ENCODE measurements at places on chromosomes 1 and 21.

- DNase-seq, result no peak
Measured at GRCh38 chr1:22256213-22256512, 113.3 kb upstream of the WNT4 start.

GRCh38 chr1:106603616-106604015 is 452.9 kb upstream of the PRMT6 start:
- DNase-seq, result no peak

- no peak for DNase-seq
Measured at GRCh38 chr1:100443811-100444571, 91.7 kb downstream of the CDC14A start.

GRCh38 chr1:46423574-46424240 is 29.6 kb downstream of the FAAH start:
- DNase-seq, result no peak

DNA sequence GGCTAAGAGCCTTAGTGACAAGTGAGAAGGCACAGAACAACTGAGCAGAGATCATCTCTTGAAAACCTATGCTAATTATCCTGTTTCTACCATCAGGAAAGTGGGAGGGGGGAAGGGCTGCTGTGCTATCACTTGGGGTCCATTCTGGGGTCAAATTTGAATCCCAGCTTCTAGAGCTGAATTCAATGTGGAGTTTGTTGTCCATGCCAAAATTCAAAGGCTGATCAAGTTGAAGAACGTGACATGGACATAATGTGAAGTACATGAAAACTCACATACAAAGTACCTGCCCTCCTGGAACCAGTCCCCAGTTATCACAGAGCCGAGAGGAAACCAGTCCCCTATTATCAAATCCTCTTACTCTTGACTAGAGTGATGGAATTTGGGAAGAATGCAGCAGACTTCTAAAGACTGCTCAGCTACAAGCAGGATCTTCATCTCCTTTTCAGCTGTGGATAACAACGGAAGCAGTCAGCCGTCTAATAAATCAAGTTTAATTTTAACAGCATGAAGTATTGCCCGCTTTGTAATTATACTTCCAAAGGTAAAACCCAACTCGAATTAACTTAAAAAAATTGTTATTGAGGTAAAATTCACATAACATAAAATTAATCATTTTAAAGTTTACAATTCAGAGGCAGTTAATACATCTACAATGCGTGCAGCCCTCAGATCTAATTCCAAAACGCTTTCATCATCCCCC is 78.3 kb downstream of the SLC45A1 start:
- no peak for DNase-seq

DNA sequence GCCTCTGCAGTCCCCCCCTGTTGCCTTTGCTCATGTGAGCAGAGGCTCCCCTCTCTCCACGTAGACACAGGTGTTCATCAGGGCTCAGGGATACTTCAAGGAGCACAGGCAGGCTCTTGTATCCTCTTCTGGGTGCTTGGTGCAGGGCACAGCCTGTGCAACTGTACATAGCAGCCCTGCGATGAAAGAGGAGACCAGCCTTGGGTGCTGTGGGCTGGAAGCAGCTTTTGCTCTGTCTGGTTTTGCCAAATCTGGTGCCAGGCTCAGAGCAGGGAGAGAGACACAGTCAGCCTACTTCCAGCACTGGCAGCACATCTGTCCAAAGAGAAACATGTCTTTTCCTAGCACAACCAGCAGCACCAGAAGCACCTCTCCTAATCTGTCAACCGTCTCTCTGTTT is 132.1 kb downstream of the ETS2 start:
- no peak for DNase-seq

- DNase-seq, result peak; percentile 60
Measured at GRCh38 chr1:66445492-66446181, 88.3 kb upstream of the SGIP1 start.

DNA sequence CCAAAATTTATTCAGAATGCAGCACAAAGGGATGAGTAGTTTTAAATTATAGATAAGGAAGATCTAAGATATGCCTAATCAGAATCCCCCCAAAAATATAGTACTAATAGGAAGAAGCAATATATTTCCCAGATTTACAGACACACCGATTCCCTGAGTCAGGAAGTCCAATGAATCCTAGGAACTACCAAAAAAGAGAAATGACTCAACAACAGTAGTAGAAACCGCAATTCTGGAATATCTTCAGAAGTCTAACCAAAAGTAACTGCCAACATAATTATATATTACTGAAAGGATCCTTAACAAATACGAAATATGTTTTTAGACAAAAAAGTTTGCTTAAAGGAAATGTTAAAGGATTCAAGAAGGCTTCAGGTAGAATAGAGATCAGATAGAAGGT is 10.3 kb downstream of the AHCTF1 start:
- DNase-seq, result no peak

DNA sequence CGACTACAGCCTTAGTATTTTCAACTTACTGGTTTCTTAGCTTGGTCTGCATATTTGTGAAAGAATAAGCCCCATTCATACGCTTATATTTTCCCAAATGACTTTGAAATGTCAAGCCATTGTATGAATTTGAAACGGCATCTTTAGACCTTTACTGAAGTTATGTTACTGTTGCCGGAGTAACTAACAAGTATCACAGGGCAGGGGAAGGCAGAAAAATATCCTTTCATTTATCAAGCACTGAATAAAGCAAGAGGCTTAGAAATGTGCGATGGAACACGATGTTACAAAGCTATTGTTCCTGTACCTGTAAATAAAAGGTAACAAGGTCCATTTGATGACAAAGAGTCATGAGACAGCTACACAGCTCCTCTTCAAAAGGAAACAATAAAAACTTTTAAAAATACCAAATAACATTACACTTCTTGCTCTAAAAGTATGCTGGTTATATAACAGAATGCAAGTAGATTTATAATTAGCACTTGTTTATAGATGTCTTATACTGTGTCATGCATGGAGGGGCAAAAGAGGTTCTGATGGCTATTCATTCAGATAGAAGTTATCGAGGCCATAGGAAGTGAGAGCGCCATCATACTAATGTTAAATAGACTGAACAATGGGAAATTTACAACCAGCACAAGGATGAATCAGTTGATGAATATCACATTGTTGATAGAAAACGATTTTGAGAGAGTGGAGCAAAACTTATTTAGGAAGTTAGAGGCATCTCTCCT is 322.6 kb downstream of the RGS7 start:
- no peak for DNase-seq

- DNase-seq, result no peak
Measured at GRCh38 chr1:15038232-15039016, 115.1 kb upstream of the TMEM51 start.

DNA sequence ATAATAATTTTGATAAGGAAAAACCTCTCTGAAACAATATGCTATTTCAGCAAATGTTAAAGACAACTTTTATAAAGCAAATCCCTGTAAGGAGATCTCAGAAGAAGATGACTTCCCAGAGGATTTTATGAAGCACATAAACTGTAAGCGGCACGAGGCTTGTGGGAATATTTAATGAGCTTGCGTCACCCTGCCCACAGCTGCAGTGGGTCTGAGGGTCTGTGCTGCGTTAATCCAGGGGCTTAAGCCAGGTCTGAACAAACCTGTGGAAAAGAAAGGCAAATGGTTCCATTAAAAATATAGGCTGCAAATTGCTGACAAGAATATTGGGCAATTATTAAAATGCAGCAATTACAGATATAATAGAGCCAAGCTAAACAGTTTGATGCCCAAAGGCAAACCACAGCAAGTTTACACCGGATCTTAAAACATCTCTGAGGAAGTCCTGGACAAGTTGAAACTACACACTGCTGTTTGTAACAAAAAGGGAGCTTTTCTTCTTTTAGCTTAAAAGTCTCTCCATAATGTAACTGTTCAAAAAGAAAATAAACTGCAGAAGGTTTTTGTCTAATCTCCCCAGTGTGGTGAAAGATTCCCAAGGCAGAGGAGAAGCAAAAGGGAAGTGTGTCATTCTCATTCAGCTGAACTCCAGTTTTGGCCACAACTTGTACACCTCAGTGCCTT is 21.8 kb downstream of the TGFBR3 start:
- no peak for DNase-seq

Data from naive B cell (primary cell).